Activated CD8-positive, alpha-beta memory T cell treated with anti-CD3 and anti-CD28 coated beads for 1 hour (primary cell): ENCODE measurements at places on chromosomes 2 and 18.

- DNase-seq: no peak
These were observed 205.8 kb downstream of the SEPTIN10 start for GRCh38 chr2:109408043-109408335.

GRCh38 chr2:236673126-236673822, 103.6 kb downstream of the ACKR3 start:
- DNase-seq: no peak

GRCh38 chr2:9149726-9150567, 56.7 kb upstream of the ASAP2 start:
- DNase-seq: no peak

- no peak for DNase-seq
These were observed 36.5 kb upstream of the ST3GAL5 start for GRCh38 chr2:85925216-85925671.

GRCh38 chr18:47842836-47843235, 87.6 kb downstream of the SMAD2 start:
- DNase-seq: no peak

GRCh38 chr2:241890524-241891235, 21.2 kb downstream of the RTP5 start:
- DNase-seq: no peak

- DNase-seq: no peak
These were observed 1.3 kb downstream of the SDC1 start for GRCh38 chr2:20223407-20224163.

- DNase-seq: no peak
These were observed 41.3 kb downstream of the PLEKHA3 start for GRCh38 chr2:178521304-178522150.

DNA sequence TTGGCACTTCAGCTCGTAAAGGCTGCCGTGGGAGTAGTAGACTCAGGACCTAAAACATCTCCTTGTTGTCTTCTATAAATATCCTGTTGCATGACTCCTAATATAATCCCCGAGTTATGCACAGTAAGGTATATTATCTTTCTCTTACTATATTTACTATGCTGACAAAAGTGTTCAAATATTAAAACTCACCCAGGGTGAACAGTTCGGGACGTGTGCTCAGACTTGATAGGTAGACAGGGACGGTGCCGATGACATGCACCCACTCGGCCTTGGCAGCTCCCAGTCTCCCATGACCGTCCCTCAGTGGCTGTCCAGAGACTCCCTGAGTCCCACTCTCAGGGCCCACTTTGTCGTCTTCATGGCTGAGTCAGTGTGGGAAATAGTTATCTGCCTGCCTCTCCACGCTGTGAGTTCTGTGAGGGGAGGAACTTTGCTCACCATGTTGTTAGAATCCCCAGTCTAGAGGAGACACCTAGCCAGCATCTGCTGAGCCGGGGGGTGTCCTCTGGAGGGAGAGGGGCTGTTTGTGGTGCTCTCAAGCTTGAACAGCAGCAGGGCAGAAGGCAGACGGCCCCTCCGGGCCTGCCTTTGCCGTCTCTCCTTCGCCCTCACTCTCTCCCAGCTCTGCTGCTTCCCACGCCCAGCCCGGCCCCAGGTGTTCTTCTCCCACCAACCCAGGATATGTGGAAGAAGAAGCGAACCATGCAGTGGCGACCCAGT, 75.0 kb downstream of the DGKD start:
- no peak for DNase-seq

DNA sequence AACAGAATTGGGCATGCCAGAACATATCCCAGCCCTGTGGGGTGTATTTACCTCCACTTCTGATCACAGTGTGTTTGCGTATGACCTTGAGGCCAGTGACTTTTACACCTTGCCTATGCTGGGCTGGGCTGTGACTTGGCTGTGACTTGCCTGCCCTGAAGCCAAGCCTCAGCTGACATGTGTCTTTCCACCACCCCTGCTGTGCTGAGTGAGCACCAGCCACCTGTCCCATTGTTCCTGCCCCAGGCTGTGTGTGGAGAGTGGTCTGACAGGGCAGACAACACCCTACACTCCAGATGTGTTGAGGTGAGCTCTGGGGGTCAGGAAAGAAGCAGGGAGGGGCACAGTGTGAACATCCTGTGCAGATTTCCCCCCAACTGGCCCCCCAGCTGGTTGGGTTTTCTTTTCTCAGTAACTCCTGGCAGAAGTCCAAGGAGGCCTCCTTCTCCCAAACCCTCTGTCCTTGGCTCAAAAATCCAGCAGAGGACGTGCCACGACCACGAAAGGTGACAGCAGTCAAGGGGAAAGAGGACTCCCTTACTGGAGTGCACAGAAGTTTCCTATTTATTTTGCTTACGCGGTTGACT, 5.1 kb upstream of the STEAP3 start:
- no peak for DNase-seq

GRCh38 chr2:40352703-40353099, 99.2 kb downstream of the SLC8A1 start:
- no peak for DNase-seq

- no peak for DNase-seq
These were observed 124.8 kb downstream of the LTBP1 start for GRCh38 chr2:33071591-33071990.

DNA sequence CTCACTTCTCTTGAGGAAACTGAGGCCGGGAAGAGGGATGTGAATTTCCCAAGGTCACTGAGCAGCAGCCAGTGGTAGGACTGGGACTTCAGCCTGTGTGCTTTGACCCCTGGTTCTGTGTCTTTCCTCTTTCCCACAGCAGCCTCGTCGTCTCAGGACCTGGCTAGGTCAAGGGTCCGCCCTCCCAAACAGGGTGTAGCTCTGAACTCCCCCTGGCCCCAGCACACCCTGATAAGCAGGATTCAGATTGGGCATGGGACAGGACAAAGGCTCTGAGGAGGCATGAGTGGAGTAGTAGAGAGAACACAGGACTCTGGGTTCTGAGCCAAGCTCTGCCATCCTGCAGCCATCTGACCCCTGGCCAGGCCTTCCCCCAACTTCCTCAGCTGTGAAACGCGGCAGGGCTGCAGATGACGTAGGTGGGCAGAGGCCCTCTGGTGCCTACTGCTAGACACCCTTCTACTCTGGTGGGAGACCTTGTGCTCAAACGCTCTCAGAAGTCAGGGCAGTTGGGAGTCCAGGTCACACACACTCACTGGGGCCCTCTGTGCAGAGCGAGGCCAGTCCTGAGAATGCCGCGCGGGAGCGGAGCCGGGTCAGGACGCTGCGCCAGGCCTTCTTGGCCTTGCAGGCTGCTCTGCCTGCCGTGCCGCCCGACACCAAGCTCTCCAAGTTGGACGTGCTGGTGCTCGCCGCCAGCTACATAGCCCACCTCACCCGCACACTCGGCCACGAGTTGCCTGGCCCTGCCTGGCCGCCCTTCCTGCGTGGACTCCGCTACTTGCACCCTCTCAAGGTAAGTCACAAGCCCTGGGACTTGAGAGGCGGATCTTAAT, 984 bp downstream of the TCF23 start:
- no peak for DNase-seq

DNA sequence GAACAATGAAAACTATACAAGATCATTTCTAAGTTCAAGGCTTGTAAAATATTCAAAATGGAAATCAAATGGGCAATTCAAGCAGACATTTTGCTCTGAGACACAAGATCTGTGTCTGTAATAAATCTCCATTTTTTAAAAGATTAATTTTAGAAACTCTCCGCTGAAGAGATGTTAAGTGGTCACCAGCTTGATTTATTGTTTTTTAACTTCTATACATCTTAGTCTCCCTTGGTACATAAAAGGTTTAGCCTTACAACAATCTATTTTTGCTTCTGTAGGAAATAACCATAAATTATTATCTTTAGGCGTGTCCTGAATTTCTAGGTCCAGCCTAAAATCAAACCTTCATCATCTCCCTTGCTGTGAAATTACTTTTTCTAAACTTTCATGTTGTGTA, 553.6 kb downstream of the NRXN1 start:
- no peak for DNase-seq

DNA sequence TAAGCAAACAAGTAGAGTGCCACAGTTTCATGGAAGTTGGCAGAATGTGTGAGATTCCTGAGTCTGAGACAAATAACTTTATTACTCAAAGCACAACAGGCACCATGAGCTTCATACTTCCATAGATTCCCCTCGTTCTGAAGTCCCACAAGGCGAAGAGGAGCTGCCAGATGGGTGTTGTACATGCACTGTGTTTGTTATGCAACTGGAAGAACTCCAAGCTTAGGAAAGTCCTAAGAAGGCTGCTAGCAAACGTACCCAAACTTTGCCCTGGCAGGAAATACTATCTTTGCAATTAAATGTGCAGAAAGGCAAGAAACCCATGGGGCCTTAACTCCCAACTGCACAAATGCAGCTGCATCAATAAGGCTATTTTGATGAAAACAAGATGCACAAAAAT, 1.6 kb upstream of the GCA start:
- no peak for DNase-seq

- no peak for DNase-seq
These were observed 310.3 kb downstream of the GULP1 start for GRCh38 chr2:188601927-188602326.

DNA sequence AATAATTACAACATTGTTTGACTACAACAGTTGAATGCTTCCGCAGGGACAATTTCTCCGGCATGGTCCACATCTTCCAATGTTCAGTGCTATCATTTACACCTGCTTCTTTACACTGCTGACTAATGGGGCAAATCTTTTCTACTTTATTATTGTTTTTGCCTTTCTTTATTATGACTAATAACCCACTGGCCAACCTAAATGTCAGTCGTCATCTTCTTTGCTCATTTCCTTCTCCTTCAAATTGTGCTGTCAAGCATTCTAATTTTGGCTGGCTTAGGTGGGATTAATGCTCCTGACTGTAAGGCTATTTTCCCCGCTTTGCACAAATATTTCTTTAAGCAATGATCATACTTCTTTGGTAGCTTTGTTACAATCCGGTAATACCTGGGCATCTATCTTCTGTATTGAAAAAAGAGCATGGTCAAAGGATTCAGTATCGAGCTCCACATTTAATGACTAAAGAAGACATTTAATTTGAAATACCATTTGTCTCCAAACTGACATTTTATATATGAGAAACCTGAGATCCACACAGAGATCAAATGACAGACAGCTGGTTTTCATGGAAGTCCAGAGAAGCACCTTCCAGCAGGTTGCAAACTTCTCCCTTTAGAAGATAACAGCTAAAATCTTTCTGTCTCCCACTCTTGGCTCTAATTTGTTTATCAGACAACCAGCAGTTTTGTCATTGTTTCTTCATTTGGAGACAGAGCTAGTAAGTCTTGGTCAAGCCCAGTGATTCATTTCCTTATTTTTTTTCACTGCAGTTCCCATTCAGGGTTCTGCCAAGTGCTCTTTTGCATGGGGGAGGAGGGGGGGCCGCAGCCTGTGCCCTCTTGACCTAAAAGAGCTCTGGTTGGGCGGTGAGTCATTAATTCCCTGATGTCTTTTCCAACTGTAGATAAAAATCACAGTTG, 132.9 kb downstream of the SOCS6 start:
- DNase-seq: no peak
